SIG-M5 (cell line): ENCODE measurements at places on chromosomes 13 and 19.
A peak's percentile ranks its signal among the peaks of the same experiment; 100 is the strongest.

- DNase-seq = no peak
Measured at GRCh38 chr19:49887665-49888509, 8.8 kb downstream of the IL4I1 start.

- DNase-seq = no peak
Measured at GRCh38 chr13:105569816-105570215, 965.6 kb downstream of the EFNB2 start.

- no peak for DNase-seq
Measured at GRCh38 chr19:45464274-45464673, 3.5 kb upstream of the FOSB start.

DNA sequence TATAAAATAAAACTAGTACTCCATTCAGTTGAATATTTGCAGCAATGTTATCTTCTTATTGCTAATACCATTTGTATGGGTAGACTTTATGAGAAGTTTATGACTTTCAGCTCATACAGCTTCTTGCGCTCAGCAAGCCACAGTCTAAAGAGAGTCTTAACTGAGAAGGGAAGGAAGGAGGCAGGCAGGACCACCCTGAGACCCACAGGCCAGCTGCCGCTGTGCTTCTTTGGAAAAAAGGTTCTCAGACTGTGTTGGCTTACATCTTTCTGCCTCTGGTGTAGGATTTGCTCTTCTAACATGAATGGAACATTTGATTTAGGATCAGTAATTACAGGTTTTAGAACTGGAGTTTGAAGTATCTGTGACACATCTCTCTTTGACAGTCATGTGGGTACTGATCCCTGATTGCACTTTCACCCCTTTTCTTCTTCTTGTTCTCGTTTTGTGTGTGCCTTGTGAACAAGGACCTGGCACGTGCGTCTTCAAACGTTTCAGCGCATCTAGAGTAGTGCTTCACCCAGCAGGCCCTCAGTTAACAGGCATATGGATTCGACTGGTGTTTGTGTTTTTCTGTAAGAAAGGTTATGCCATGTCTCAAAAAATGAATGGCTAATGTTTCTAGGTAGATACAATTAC, 7.1 kb upstream of the GPR18 start:
- no peak for DNase-seq

DNA sequence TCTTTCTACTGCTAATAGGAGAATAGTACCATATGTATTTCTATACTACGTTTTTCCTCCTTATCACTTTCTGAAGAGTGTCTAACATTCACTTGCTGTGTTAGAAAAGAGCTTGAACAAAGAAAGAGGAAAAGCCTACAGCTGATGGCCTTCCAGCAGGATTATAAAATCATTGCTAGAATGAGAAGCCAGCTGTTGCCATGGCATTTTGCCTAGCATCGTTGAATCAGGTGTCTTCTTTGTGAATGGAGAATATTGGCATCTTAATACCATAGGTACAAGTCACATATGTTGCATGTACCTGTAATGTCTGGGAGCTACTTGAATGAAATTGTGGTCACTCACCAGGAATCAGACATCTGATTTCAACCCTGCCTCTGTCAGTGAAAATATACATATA, 1174.9 kb downstream of the PCDH17 start:
- no peak for DNase-seq

DNA sequence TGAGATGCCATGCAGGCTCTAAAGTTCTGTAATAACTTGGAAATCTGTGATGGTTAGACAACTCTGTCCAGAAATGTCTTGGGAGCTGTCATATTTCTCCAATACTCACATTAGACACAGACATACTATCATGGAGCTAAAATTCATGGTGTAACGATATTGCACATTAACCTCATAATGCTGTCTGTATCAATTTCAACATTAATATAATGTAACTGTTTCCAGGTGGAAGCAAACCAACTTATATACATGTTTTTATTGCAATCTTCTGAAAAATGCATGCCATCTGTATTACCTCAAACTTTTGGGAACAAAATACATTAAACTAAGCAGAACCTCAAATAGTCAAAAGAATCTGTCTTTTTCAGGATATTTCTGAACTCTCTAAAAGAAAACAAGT, 14.7 kb upstream of the SPART start:
- no peak for DNase-seq

GRCh38 chr13:24038405-24038804, 122.1 kb upstream of the SPATA13 start:
- DNase-seq = no peak

DNA sequence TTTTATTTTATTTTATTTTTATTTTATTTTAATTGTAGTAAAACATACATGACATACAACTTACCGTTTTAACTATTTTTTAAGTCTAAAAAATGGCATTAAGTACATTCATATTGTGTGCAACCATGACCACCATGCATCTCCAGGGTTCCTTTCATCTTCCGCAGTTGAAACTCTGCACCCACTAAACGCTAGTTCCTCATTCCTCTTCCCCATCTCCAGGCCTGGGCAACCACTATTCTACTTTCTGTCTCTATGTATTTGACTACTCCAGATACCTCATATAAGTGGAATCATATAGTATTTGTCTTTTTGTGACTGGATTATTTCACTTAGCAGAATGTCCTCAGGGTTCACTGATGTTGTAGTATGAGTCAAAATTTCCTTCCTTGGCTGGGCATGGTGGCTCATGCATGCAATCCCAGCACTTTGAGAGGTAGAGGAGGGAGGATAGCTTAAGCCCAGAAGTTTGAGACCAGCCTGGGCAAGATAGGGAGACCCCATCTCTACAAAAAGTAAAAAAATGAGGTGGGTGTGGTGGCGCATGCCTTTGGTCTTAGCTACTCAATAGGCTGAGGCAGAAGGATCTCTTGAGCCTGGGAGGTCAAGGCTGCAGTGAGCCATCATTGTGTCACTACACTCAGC, 55.7 kb upstream of the ZNF507 start:
- peak; percentile 47 for DNase-seq

DNA sequence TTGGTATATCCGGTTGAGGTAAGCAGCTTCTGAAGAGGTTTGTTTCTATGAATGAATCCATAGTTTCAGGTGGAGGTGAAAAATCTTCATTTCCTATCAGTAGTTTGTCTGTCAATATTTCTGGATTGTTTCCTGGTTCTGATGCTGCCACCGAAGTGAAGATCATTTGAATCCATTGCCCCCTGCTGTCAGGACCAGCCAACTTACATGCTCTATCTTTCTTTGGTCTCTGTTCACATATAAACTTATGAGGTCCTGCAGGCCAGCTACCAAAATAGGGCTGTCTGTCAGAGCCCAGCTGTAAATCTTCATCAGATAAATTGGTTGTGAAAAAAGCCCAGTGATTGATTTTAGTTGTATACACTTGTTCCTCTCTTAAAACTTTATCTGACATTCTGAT, 15.2 kb upstream of the N4BP2L1 start:
- DNase-seq = no peak

GRCh38 chr19:38068826-38069225, 155.2 kb downstream of the DPF1 start:
- DNase-seq = no peak

- DNase-seq = no peak
Measured at GRCh38 chr13:76619631-76620030, 266.6 kb downstream of the KCTD12 start.

- no peak for DNase-seq
Measured at GRCh38 chr19:47228937-47229675, 1.9 kb downstream of the BBC3 start.

GRCh38 chr13:112483299-112483698, 104.7 kb downstream of the TUBGCP3 start:
- no peak for DNase-seq

DNA sequence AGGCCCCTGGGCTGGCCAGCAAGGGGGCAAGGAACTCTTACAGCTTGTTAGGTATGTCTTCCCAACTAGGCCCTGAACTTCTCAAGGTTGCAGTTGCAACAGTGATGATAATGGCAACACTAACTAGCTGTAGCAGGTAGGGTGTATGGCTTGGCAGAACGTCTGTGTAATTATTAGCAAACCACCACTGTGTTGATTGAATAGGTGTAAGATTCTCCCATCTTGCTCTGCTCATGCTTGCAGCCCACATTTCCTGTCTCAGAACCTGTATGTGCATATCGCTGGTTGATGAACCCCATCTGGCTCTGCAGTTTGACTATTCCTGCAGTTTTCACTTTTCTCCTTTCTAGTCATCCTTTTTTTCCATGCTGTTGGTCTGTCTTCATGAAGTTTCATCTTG, 178.8 kb downstream of the KATNAL1 start:
- no peak for DNase-seq

- no peak for DNase-seq
Measured at GRCh38 chr13:50014386-50014785, 858 bp upstream of the KCNRG start.

- DNase-seq = no peak
Measured at GRCh38 chr13:42788601-42789000, 7.2 kb downstream of the FAM216B start.

DNA sequence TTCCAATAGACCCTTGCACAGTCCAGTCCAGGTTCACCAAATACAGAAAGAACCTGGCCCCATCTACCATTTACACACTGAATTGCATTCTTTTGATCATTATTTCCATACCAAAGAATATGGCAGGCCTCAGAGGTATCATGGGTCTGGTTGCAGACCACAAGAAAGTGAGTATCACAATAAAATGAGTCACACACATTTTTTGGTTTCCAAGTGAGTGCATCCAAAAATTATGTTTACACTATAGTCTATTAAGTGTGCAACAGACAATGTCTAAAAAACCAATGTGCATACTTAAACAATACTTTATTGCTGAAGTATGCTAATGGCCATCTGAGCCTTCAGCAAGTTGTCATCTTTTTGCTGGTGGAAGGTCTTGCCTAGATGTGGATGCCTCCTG, 105.3 kb downstream of the SPACA7 start:
- no peak for DNase-seq

GRCh38 chr19:41206456-41206855, 12.6 kb upstream of the AXL start:
- DNase-seq = no peak

DNA sequence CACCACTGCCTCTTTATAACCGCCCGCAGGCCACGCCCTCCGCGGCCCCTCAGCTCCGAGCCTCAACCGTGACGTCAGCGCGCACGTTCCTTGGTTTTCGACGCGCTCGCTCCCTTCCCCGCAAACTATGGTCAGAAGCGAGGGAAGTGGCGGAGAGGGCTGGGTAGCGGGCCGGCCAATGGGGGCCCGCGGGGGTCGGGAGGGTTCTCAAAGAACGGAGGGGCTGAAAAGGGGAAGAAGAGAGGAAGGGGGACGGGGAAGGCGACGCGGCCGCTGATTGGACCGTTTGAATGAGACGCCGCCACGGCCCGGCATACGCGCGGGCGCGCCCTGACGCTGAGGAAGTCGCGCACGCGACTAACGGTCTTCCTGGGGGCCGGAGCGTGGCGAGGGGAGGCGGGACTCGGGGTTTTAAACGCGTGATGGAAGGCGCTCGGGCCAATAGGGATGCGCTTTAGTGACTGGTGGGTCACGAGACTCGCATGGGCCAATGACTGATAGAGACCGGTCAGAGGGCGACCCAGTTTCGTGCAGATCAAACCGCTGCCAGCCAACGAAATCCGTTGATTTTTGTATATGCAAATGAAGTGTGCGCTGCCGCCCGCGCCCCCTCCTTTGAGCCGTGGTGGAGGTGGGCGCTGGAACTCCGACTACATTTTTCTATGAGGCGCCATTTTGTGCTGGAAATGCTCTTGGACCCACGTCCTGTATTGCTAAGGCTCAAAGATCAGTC, 378 bp upstream of the UBE2S start:
- peak; percentile 95 for DNase-seq

DNA sequence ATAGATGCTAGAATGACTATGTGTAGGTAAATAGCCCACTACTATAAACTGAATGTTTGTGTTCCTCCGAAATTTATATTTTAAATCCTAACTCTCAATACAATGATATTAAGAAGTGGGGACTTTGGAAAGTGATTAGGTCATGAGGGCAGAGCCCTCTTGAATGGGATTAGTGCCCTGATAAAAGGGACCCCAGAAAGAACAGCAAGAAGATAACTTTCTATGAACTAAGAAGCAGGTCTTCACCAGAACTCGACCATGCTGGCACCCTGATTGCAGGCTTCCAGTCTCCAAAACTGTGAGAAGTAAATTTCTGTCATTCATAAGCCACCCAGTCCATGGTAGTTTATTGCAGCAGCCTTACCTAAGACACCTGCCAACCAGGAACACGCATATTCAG, 33.9 kb downstream of the OXGR1 start:
- DNase-seq = no peak

DNA sequence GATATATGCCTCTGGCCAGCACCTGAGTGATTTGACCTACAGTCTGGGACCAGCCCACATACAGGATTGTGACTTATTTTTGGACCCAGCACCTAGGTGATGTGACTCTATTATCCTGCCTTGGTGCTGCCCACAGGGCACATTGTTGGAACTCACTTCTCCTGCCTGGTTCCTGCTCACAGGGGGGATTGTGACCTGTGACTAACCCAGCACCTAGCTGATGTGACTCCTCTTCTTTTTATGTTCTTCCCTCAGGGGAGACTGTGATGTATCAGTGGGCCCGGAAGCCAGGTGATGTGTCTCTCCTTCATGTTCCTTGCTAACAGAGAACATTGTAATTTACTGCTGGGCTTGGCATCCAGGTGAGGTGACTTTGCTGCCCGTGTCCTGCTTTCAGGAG, 63.0 kb upstream of the ZNF724 start:
- no peak for DNase-seq

- no peak for DNase-seq
Measured at GRCh38 chr13:28623782-28624706, 34.9 kb upstream of the POMP start.

DNA sequence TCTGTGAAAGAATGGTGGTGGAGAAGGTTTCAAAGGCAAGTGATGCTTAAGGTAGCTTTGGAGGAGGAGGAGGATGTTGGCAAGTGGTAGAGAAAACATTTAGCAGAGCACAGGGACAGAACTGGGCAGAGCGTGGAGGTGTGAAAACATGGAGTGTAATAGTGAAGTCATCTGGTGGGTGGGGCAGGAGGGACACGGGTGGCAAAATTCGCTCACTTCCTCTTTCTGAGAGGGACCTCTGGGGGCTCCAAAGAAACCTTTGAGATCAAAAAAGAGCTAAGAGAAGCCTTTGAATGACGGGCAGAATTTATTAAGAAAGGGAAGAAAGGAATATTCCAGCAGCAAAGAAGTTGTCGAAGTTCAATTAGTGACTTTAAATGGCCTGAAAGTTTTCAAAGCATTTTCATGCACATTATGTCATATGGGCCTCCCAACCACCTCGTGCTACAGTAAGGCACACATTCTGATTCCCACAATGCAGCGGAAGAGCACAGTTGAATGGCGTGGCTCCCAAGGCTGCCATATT, 82.8 kb downstream of the STARD13 start:
- no peak for DNase-seq

DNA sequence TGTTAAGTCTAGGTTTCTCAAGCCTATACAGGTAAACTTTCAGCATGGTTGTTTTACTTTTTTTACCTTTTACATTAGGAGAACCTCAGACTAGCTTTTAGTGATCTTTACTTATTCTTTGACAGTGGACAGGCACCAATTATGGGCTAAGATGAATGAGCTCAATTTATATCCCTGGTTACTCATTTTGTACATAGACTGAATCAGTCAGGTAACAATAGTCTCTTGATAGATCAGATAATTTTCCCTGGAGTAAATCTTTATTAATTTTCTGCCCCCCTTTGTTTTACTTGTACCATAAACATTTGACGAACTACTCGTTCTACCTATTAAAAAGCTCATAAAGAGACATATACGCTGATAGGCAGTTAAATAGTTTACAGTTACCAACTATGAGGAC, 22.8 kb downstream of the SPART start:
- no peak for DNase-seq
